ENCODE measurements at places on chromosomes 11 and 22. TPM values are rescaled to one million over a fixed set of nuclear protein-coding genes. Genes with fewer than 3 reads are reported as not detected.

DNA sequence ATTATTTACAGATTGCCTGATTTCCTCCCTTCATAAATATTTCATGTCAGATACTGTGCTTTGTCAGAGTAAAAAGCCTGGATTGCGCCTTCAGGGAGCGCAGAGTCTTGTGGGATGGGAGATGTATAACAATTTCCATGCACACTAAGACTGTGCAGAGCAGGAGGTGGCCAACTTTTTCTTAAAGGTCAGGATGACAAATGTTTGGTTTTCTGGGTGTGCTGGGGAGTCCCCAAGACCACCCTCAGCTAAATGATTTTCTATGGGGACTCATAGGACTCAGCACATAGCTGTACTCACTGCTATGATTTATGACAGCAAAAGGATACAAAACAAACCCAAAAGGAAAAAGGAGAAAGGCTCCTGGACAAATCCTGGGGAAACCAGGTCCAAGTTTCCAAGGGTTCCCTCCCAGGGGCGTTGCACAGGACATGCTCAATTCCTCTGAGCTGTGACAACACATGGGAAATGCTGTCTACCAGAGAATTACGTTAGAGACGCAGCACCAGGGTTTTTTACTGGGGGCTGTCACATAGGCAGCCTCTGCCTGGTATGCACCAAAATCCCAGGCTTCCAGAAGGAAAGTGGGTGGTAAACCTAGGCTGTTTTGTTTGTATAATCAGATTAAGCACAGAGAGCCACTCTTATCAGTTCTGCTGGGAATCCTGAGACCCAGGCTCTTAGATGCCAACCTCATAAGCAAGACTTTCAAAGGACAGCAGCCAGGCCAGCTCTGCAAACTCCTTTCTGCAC, 59.1 kb downstream of the CSNK2A3 start:
- DNase-seq = no peak

OR4D5 gene
- polyA plus RNA-seq = not detected

BCO2 gene
- 0.12 TPM for polyA plus RNA-seq

- no peak for DNase-seq
These were observed 265.7 kb upstream of the CTSC start for GRCh38 chr11:88603091-88603867.

DNA sequence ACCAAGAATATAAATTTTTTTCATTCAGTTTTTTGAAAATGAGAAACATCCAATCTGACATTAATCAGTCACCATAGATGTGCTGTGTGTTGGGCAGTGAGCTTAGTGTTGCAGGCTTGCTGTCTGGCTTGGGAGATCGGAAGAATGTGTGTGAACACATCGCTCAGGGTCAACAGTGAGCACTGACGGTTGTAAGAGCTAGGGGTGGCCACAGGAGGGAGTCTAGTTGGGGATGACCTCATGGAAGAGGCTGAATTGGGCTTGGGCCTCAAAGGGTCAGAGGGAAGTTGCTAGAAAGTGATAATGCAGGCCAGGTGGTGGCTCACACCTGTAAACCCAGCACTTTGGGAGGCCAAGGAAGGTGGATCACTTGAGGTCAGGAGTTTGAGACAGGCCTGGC, 375.4 kb downstream of the DDX10 start:
- DNase-seq = no peak

DNA sequence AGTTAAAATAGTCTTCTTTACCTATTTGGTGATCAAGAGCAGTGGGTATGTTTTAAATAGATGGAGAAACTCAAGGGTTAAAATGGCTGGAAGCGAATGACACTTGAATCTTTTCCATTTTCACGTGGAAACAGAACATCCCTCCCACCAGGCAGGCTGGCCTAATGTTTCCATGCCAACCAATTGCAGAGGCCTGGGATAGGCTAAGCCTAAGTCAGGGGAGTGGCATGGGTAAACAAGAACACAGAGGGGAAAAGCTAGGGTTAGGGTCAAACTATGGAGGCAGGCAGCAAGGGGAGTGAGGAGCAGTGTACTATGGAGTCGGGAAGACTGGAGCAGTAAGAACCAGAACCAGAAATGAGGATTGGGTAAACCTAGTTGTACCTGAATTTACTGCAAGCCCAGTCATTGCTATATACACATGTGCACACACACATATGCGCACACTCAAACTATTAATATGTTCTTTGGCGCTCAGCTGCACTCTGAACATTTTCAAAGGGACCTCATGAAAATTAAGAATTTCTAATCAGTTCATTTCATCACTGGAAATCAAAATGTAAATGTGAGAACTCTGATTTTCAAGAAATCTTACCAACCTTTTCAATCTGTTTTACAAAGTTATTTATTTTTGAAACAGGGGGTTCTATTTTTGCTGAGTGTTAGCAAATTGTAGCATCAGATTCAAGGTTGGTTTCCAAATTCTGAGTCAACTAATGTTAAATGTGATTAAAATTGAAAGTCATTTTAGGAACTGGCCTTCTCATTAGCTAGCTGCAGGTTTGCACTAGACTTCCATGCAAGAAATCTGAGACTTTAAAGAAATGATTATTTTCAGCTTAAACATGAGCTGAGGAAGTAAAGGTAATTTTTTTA, 327.0 kb upstream of the CCDC90B start:
- DNase-seq = no peak

DNA sequence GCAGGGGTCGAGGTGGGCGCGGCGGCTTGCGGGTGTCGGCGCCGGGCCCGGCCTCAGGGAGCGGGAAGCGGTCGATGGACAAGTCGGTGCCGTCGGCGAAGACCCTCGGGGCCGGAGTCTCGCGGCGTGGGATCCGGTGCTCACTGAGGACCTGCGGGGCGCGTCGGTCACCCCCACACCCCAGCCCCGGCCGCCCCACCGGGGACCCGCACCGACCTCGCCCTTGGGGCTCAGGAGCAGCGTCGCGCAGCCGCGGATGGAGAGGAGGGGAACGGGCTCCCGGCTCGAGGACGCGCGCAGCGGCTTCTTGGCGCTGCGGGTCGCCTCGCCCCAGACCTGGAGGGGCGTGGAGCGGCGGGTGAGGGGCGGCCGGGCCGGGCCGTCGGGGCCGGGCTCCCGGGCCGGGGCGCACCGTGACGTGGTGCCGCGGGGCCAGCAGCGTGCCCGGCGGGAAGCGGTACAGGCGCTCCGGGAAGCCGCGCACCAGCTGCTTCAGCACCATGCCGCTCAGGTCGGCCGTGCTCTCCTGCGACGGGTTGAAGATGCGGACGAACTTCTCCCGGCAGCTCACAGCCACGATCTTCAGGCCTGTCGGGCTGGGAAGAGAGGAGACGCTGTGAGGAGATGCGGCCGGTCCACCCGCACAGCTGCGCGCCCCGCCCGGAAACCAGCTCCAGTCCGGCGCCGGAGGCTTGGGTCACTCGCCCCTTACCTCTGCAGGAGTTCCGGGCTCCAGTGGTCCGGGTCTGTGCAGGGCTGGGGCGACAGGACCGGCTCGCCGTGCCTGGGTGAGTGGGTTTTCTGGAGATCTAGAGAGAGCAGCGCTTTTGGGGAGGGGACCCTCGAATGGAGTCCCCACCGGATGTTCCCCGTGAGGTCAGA, 4.5 kb downstream of the LMNTD2 start:
- DNase-seq = no peak

GRCh38 chr11:4886186-4886585, 4.5 kb downstream of the OR51T1 start:
- DNase-seq = no peak

- no peak for DNase-seq
These were observed 2.3 kb upstream of the APLNR start for GRCh38 chr11:57239348-57239747.

- no peak for DNase-seq
These were observed 71.9 kb downstream of the MICAL2 start for GRCh38 chr11:12182302-12182675.

KLHL35 gene
- polyA plus RNA-seq = 0.57 TPM

CARD16 gene
- 168 TPM for polyA plus RNA-seq

- no peak for DNase-seq
These were observed 29.6 kb downstream of the PAK1 start for GRCh38 chr11:77444261-77444660.

- no peak for DNase-seq
These were observed 40.6 kb downstream of the MN1 start for GRCh38 chr22:27761000-27761399.

NLRP14 gene
- polyA plus RNA-seq = not detected

All from naive thymus-derived CD4-positive, alpha-beta T cell (primary cell).